ENCODE measurements at places on chromosomes 7 and 10. TPM values are rescaled to one million over a fixed set of nuclear protein-coding genes. Genes with fewer than 3 reads are reported as not detected.

CLIP2 gene
- total RNA-seq: 80.5 TPM

ZRANB1 gene
- total RNA-seq: 25.1 TPM

TBC1D12 gene
- total RNA-seq: 15.5 TPM

ACSM6 gene
- total RNA-seq: not detected

KEL gene
- total RNA-seq: not detected

AKR1C2 gene
- 14.9 TPM for total RNA-seq

POR gene
- total RNA-seq: 64.7 TPM
